ENCODE measurements at places on chromosomes 6 and 20. TPM values are rescaled to one million over a fixed set of nuclear protein-coding genes. Genes with fewer than 3 reads are reported as not detected.

Gene PGC
- not detected for total RNA-seq

Gene POM121L2
- not detected for total RNA-seq

DNA sequence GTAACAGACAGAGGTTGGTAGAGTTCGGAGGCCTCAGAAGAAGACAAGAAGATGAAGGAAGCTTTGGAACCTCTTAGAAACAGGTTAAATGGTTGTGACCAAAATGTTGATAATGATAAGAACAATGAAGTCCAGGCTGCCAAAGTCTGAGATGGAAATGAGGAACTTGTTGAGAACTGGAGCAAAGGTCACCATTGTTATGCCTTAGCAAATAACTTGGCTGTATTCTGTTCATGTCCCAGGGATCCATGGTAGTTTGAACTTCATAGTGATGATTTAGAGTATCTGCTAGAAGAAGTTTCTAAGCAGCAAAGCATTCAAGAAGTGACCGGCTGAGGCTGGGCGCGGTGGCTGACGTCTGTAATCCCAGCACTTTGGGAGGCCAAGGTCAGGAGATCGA, 11.1 kb upstream of the LSM14B start:
- H3K4me1 ChIP-seq = no peaks in the 10 kb centered on the region
- peaks cover 38% of the 10 kb centered on the region for H3K36me3 ChIP-seq
- no peak for DNase-seq
- no peak overlapping the region for H3K27ac ChIP-seq
- no peak overlapping the region for H3K4me3 ChIP-seq

Gene FAM162B
- total RNA-seq = not detected

Gene PGM3
- 34.1 TPM for total RNA-seq

DNA sequence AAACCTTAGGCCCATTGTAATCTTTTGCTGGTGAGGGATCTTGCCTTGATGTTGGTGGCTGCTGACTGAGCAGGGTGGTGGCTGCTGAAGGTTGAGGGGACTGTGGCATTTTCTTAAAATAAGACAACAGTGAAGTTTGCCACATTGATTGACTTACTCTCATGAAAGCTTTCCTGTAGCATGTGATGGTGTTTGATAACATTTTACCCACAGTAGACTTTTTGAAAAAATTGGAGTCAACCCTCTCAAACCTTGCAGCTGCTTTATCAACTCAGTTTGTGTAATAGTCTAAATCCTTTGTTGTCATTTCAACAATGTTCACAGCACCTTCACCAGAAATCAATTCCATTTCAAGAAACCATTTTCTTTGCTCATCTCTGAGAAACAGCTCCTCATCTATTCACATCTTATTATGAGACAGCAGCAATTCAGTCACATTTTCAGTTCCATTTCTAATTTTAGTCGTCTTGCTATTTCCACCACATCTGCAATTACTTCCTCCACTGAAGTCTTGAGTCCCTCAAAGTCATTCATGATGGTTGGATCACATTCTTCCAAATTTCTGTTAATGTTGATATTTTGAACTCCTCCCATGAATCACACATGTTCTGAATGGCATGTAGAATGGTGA, 37.2 kb downstream of the CST9L start:
- H3K4me1 ChIP-seq = peaks cover 21% of the 10 kb centered on the region
- H3K36me3 ChIP-seq = peaks cover 11% of the 10 kb centered on the region

DNA sequence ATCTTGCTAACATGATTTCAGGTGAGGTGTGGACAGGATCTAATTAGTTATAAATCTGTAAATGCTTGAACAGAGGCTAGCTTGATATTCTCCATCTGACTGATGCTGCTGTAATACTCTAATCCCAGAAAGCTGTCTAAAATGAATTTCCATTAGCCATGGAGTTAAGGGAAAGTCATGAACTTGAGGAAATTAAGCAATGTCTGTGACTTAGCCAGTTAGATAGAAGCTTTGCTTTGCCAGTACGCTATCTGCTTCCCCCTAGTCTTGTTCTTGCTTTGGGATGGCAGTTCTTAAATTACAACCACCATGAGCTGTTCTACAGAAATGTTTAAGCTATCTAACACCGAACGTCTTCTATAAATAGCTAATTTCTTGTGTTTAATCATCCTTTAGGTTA, 195.7 kb downstream of the PRL start:
- H3K4me3 ChIP-seq = no peak overlapping the region
- H3K4me1 ChIP-seq = peaks cover 19% of the 10 kb centered on the region
- no peak for DNase-seq
- H3K27ac ChIP-seq = no peak overlapping the region
- peaks cover 17% of the 10 kb centered on the region for H3K27me3 ChIP-seq

- H3K4me3 ChIP-seq = no peak overlapping the region
- H3K27ac ChIP-seq = no peak overlapping the region
- no peaks in the 10 kb centered on the region for H3K27me3 ChIP-seq
- H3K36me3 ChIP-seq = peaks cover 1% of the 10 kb centered on the region
Observed at GRCh38 chr6:162493917-162494316, 233.6 kb downstream of the PRKN start.

GRCh38 chr20:1373614-1374013, 19.2 kb downstream of the FKBP1A start:
- H3K4me1 ChIP-seq = peaks cover 69% of the 10 kb centered on the region
- H3K27ac ChIP-seq = peak overlapping the region; percentile 72
- DNase-seq = no peak
- peaks cover 5% of the 10 kb centered on the region for H3K36me3 ChIP-seq
- H3K4me3 ChIP-seq = no peak overlapping the region

- H3K4me3 ChIP-seq = no peak overlapping the region
- H3K27ac ChIP-seq = no peak overlapping the region
- no peak for DNase-seq
- no peaks in the 10 kb centered on the region for H3K36me3 ChIP-seq
- H3K4me1 ChIP-seq = no peaks in the 10 kb centered on the region
Observed at GRCh38 chr6:38933426-38933825, 115.2 kb upstream of the GLP1R start.
